ENCODE measurements at places on chromosomes 5 and 9.

- no peak for DNase-seq
Measured at GRCh38 chr5:92353107-92354030, 970.3 kb upstream of the ARRDC3 start.

DNA sequence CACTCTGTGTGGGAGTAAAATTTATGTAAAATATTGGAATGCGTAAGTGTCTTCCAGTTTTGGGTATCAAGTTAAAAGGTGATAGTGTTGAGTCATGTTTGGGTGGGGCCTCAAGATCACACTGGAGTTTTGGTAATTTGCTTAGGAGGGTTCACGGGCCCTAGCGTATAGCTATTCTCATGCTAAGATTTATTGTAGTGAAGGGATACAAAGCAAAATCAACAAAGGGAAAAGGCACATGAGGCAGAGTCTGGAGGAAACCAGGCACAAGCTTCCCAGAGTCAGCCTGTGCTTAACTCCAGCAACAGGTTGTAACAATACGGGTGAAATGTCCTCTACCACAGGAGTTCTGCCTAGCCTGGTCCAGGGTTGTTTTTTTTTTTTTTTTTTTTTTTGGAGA, 20.2 kb downstream of the HSPA4 start:
- DNase-seq: no peak

DNA sequence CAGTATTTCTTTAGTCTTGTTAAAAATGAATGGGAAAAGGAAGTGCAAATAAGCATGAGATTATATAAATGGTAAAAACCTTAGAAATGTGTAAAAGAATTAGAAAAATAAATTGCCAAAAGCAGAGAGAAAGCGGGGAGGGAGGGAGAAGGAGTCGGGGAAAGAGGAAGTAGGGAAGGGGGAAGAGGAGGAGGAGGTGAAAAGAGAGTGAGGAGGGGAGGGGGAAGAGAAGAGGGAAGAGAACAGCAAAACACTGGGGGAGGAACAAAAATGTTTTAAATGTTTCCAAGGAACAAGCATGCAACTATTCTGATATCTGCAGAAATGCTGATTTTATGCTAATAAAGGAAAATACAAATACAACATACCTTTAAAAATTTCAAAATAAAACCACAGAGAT, 317.5 kb downstream of the PIK3R1 start:
- no peak for DNase-seq

GRCh38 chr9:70257991-70258691, 637 bp upstream of the SMC5 start:
- no peak for DNase-seq

DNA sequence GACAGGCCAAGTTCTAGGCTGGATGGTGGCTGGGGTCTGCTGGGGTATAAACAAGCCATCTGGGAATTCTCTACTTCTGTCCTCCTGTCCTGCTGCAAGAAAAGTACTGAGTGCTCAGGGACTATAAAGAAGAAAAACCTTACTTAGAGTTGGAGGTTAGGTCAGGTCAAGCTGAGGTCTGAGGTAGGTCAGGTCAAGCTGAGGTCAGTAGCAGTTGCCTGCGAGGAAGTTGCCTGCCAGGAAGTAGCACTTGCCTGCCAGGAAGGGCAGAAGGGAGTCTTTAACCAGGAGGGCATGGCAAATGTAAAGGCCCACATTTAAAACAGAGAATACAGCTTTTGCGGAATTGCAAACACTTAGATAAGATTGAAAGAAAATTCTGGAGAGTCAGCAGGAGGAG, 51.3 kb upstream of the PRLR start:
- DNase-seq: peak; percentile 1

DNA sequence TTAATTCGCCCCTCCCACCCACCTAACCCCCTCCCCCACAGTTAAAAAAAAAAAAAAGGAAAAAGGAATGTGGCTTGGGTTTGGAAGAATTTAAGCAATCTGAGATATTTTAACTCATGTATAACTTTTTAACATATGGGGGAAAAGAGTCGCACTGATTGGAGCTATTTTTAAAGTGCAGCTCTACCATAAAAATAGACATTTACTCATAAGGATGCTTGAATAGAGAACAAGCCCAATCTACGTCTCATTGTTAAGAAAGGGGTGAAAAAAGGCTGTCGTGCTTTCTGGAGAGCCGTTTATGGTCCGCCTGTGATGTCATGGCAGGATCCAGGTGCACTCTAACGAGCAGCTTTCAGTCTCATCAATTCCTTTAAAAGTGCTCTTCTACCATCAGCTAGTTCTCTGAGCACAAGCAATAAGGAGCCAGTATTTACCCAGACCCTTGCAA, 142.4 kb downstream of the ELAVL2 start:
- DNase-seq: no peak

GRCh38 chr9:113614843-113615648, 151.5 kb downstream of the RGS3 start:
- peak; percentile 9 for DNase-seq

DNA sequence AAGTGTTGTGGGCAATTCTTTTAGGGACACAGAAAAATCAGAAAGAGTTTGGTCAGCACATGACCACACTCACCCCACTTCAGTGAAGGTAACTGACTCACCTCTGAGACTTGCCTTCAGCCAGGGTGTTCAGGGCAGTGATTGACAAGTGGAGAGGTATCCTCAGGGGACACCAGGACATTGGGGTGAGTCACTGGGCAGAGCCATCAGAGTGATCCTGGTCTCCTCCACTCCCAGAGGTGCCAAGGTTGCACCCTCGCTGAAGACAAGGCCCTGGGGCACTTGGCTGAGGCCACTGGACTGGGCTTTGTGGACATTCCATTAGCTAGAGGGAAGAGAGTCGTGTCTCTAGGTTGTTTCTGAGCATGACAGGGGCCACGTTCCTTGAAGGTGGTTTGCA, 113.4 kb downstream of the GADD45G start:
- no peak for DNase-seq

- no peak for DNase-seq
Measured at GRCh38 chr9:88184976-88185375, 46.7 kb upstream of the SPATA31C2 start.

DNA sequence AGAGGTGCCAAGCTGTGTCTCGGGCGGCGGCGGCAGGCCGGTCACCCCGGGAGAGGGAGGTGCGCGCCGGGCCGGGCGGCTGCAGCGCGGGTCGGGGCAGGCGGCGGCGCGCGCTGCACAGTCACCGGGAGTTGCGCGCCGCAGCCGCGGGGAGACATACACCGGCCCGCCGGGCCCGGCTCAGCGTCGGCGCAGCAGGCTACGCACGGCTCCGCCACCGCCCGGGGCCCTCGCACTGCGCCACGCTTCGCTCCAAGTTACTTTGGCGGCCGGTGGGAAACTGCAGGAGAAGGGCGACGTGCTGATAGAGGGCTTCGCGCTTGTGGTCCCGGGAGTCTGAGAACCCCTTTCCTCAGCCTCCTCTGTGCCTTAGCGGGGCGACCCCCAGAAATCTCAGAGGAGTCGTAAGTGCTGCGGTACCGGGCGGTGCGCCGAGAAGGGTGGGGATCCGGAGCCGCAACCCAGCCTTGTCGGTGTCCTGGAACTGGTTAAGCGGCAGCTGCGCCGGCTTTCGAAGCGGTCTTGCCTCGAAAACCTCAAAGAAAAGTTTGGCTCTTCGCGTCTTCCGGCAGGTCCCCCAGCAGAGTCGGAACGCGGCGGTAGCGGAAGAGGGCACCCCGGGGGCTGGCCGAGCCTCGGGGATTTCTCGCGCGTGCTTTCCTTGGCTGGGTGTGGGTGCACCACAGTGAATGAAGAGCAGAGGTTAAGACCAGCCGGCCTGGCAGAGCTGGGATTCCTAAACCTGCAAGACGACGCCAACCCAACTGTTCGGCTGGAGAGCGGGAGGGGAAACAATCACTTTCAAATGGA, at the start of gene EFNA5:
EFNA5 (minus strand) TSS at position 6 of the 810 bp plus-strand sequence.
- no peak for DNase-seq

- no peak for DNase-seq
Measured at GRCh38 chr9:27765266-27766072, 192.2 kb upstream of the C9orf72 start.

DNA sequence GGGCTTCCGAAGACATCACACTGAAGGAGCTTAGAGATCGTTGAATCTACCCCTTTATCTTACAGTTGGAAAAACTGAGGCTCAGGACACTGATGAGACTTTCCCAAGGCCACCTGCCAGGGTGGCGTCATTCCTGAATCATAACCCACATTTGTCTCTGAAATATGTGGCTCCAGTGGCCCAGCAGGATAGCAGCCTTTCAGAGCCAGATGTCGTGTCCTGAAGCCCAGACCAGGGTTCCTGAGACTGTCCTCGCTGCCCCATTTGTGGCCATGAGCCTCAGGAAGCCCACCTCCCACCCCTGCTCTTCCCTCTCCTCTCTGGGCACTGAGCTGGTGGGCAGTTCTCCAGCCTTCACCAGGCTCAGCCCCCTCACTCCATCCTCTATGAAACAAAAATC, 2.4 kb downstream of the HMCN2 start:
- no peak for DNase-seq

DNA sequence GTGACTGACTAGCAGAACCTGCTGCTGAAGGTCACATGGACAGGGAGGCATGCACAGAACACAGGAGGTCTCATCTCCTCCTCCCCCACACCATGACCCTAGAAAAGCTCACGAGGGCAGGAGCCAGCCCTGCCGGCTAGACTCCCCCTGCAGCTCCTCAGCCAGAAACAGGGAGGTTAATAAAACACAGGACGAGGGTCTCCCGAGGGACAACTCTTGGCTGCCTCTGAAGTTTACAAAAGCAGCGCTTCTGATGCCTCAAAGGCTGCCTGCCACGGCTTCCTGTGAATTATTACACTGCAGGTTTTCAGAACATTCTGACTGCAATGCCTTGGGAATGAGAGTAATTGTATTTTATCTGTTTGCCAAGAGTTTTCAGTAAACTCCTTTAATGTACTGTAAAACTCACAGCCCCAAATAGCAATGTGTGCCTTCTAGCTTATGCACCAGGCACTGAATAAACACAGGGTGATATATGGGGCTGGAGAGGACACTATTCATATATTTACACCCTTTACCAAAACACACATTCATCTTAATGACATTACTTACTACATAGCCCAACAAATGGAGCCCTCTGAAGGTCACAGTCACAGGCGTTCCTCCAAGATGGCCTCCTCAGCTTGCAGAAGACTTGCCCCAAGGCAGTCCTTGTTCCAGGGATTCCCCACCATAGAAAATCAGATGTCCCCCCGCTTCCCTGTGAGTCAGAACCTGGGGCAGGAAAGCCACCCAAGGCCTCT, 83.7 kb downstream of the C5orf15 start:
- DNase-seq: no peak
